ENCODE measurements at places on chromosomes 7 and 10. TPM values are rescaled to one million over a fixed set of nuclear protein-coding genes. Genes with fewer than 3 reads are reported as not detected.

ELFN1 gene
- total RNA-seq = 0.55 TPM

PNLIPRP3 gene
- total RNA-seq = not detected

RUFY2 gene
- total RNA-seq = 6.9 TPM

AGAP9 gene
- total RNA-seq = 9.3 TPM

Measured in A549 treated with CpdA at 1 μM for 4 hours (cell line).